SK-MEL-5 (cell line): ENCODE measurements at places on chromosomes 13 and 19.

DNA sequence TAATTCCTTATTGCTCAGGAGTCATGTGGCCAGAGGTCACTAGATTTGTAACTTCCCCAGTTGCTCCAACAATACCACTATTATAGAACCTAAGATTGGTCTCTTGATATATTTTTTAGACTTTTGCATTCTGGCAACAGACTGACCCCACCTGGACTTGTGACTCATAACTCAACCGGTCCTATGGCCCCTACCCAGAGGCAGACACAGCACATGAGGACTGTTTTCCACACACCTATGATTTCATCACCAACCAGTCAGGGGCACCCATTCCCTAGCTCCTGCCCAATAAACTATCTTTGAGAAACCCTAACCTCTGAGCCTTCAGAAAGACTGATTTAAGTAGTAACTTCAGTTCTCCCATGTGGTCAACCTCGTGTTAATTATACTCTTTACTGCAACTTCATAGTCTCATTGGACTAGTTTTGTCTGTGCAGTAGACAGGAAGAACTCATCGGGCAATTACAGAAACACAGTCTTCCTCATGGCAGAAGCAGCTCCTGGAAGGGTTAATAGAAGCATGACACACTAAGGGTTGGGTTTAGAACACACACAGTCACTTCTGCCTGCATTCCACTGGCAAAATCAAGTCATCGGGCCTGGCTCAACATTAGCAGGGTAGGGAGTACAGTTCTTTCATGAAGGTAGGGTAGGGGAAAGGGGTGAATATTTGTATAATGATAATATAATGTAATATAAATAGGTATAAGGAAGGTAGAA lies 251.8 kb downstream of the UQCRFS1 start:
- DNase-seq = no peak

- no peak for DNase-seq
Measured at GRCh38 chr19:42017040-42017439, 23.0 kb upstream of the ATP1A3 start.

DNA sequence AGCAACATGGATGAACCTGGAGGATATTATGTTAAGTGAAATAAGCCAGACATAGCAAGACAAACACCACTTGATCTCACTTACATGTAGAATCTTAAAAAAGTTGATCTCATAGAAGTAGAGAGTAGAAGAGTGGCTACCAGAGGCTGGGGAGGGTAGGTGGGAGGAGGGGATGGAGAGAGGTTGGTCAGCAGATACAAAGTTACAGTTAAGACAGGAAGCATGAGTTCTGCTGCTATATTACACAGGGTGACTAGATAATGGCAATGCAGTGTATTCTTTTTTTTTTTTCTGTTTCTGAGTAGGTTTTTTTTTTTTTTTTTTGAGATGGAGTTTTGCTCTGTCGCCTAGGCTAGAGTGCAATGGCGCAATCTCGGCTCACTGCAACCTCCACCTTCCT lies 15.2 kb upstream of the THSD1 start:
- DNase-seq = no peak

GRCh38 chr13:44416301-44416700 lies 42.7 kb downstream of the SERP2 start:
- DNase-seq = no peak

GRCh38 chr13:109231888-109232287 lies 554.5 kb downstream of the IRS2 start:
- DNase-seq = no peak

DNA sequence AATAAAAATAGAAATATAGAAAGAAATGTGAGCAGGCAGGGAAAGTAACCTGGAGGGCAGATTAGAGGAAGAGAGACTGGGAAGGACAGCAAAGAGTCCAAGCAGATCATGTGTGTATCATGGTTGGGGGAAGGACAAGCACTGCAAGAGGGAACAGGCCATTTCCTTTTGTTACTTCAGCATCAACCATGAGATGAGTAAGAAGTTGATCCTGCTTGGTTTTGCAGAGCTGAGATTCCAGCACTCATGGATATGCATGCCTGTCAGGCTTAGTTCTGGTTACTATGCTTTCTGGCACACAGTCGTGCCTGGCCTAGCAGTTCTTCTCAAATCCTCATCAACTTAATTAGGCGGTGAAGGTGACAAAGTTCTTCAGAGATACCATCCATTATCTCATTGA lies 18.1 kb downstream of the NALCN start:
- DNase-seq = no peak

GRCh38 chr19:36008336-36008978 lies at the start of gene SYNE4:
SYNE4 (minus strand) TSS chr19:36008813; CDS start chr19:36008681, 132 bp downstream.
- DNase-seq = no peak

- no peak for DNase-seq
Measured at GRCh38 chr13:106100171-106100919, 435.1 kb downstream of the EFNB2 start.

GRCh38 chr19:1248786-1249297 lies 459 bp downstream of the MIDN start:
- DNase-seq = no peak

DNA sequence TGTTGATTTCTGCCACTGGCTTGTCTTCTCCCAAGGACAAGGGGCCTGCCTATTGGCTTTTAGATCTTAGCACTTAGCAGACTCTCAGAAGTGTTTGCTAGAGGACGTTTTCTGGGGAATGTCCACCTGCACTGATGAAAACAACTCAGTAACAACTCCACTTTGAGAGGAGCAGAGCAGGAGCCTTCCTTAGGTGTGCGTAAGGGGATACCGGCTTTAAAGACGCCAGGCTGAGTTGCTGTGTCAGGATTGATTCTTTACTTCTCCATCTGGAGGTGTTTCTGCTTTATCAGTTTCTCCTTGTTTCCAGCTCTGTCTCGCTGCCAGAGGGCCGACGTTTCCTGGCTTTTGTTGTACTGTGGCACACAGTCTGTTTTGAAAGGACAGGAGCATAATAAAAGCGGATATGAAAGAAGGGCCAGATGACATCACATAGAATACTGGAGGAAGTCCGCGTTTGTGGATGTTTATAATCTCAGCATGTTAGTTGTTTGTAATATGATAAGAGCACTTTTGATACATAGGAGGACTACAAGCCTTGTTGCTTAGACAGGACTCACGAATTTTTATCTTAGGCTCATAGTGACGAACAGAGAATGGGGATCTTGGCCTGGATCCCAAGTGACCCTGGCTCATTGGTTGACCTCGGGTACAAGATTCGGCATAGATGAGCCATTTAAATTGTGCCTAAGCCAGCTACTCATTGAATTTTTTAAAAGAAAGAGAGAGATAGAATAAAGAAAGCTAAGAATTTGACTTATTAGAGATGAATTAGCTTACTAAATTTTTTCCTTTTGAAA lies 34.6 kb downstream of the COL4A2 start:
- no peak for DNase-seq

- no peak for DNase-seq
Measured at GRCh38 chr13:61156753-61157152, 258.9 kb downstream of the PCDH20 start.

DNA sequence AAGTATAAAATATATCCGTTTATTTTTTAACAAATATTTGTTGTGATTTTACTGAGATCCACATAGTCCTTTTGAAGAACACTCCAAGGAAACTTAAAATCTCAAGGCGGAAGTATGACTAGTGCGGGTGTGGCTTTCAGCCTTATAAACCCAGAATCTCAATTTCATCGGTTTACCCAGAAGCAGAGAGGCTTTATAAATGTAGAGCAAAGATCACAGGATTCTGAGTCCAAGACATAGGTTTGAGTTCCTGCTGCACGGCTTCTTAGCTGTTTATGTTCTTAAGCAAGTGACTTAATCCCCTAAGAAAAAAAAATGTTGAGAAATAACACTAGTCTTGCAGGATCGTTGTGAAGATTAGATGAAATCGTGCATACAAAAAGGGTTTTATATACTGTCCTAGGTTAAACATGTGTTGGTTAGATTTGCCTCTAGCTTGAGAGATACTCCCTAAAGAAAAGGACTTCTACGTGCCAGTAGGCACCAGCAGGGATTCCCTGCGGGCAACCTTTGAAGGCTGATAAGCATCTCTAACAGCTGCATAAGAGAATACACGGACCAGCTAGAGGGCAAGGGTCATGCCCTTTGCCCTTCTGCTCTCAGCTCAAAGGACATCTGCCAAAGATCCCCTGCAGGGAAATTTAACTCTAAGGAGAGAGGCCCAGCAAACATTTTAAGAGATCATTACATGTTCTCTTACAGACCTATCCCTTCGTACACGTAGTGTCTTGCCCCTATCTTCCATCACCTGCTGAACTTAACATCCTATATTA lies 130.4 kb upstream of the MIR17HG start:
- no peak for DNase-seq

- DNase-seq = no peak
Measured at GRCh38 chr13:79380997-79381396, 25.1 kb downstream of the RBM26 start.

GRCh38 chr19:55352549-55353145 lies 1.9 kb downstream of the COX6B2 start:
- no peak for DNase-seq

DNA sequence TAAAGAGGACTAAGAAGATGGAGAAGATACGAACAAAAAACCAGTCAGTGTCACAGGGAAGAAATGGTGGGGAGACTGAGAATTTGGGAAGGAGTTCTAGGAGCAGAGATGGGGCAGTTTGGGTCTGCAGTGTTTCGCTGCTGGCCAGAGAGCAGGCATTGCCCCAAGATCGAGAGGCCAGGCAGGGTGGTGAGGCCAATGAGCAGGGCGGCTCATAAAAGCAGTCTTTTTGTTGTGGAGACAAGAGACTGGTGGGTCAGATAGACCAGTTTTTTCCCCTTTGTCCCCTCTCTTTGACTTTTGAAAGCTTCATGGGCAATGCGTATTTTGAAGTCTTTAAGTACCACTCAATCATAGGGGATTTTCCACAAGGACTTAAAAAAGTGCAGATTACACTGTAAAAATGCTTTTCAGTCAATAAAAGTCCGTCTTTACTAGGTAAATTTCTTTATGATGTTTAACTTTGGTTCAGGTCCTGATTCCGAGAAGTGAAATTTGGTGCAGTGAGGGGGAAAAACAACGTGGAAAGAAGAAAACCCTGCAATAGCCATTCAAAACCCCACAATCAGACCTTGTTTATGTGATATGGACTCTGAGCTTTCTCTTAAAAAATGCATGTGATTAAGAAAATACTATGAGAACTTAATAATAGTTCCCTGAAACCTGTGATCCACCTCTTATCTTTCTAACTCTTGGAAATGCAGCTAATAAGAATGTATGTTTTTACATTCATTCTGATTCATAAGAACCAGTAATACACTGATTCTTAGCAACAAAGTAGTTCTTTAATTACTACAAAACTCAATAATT lies 338.9 kb downstream of the KLF5 start:
- DNase-seq = no peak

DNA sequence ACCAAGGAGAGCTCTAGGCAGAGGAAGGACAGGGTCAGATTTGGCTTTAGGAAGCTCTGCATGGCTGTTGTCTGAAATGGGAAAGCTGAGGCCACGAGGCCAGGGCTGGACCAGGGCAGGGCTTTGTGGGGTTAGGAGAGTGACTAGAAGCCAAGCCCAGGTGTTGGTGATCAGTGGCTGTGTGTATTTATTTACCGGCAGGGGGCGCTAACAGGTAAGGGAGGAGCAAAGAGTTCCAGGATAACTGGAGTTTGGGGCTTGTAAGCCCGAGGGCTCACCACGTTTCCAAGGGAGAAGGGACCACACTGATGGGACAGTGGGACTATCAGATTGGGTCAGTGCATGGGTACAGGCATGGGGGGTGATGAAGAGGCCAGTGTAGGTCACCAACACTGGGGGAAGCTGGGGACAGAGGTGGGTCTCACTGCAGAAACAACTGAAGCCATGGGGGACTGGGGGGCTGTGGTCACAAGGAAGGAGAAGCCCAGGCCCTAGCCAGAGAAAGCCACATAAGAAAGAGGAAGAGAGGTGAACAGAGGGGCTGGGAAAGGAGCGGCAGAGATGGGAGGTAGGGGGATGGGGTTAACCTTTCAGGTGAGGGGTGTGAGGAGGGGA lies 3.9 kb downstream of the TMEM147 start:
- DNase-seq = peak; percentile 81

DNA sequence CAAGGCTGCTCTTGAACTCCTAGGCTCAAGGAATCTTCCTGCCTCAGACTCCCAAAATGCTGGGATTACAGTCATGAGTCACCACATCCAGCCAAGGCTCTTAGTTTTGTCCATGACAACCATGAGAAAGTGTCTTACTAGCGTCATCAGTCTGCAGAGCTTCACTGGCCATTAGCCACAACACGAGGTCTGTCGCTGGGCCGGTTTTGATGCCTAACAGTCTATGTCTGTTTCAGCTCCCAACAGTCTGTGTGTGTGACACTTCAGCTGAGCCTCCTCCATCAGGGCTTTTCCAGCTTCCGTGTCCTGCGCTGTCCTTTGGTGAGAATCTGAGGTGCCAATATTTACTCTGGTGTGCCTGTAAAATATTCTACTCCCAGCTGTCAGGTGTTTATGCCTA lies 47.6 kb downstream of the CEP89 start:
- DNase-seq = no peak

DNA sequence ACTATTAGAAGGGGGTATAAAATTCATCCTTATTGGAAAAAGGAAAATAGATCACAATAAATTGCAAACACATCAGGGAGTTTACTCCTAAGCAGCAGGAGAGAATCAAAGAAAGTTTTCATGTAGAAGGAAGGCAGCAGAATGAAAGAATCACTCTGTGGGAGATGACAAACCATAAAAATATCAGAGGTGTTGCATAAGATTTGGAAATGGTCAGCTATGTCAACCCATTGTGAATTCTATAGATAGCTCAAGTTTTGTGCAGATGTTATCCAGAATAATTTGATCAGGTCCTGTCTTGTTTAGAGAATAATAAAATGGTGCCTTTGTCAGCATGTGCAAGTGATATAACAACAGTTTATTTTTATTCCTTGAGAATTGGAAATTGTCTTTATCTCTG lies 622.4 kb downstream of the DCT start:
- no peak for DNase-seq

- peak; percentile 68 for DNase-seq
Measured at GRCh38 chr13:33109801-33110200, 93.6 kb downstream of the KL start.

GRCh38 chr13:100818711-100819110 lies 144.1 kb upstream of the TMTC4 start:
- DNase-seq = peak; percentile 29

DNA sequence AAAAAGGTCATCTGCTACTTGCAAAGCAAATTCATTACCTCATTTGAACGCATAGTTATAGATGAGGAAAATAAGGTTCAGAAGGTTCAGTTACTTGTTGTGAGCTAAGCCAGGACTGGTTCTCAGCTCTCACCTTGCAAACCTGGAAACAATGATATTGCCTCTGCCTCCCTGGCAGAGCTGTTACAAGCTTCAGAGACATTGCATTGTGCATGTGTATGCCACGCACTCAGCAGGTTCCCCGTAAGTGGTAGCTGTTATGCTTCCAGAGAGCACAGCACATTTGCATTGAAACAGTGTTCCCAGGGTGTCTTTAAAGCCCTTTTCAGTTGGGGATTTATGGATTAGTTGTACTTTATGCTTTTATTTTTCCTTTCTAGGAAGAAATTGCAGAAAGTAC lies 80.6 kb downstream of the DGKH start:
- no peak for DNase-seq

- no peak for DNase-seq
Measured at GRCh38 chr19:43430976-43431375, 16.3 kb downstream of the TEX101 start.

GRCh38 chr13:98595134-98595533 lies 18.2 kb upstream of the STK24 start:
- DNase-seq = no peak
